ENCODE measurements at places on chromosomes 2 and 18. TPM values are rescaled to one million over a fixed set of nuclear protein-coding genes. Genes with fewer than 3 reads are reported as not detected.

The LRP1B gene
- total RNA-seq = not detected

The B3GNT2 gene
- 33.0 TPM for total RNA-seq

The CCDC74A gene
- total RNA-seq = 7.1 TPM

DNA sequence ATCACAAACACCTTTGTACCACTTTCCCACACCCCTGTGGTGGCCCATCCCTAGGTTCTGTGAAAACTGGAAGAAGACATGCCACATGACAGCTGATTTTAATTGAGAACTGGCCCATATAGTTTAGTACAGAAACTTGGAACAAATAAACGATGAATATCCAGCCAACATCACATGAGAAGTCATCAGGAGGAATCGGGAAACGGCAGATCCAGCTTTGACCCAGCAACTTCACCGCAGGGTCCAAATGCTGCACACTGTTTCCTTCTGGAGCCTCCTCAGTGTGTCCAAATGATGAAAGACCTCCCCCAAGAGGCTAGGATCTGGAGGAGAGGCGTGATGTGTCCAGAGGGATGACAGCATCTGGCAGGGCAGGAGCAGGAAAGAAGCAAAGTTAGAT, 75.5 kb downstream of the COPS8 start:
- peaks cover 14% of the 10 kb centered on the region for H3K4me1 ChIP-seq
- H3K36me3 ChIP-seq = no peaks in the 10 kb centered on the region
- no peak overlapping the region for H3K4me3 ChIP-seq
- H3K27ac ChIP-seq = no peak overlapping the region

GRCh38 chr18:3184275-3184963, 35.3 kb downstream of the MYOM1 start:
- H3K27ac ChIP-seq = no peak overlapping the region
- no peaks in the 10 kb centered on the region for H3K4me1 ChIP-seq
- H3K36me3 ChIP-seq = peaks cover 5% of the 10 kb centered on the region

DNA sequence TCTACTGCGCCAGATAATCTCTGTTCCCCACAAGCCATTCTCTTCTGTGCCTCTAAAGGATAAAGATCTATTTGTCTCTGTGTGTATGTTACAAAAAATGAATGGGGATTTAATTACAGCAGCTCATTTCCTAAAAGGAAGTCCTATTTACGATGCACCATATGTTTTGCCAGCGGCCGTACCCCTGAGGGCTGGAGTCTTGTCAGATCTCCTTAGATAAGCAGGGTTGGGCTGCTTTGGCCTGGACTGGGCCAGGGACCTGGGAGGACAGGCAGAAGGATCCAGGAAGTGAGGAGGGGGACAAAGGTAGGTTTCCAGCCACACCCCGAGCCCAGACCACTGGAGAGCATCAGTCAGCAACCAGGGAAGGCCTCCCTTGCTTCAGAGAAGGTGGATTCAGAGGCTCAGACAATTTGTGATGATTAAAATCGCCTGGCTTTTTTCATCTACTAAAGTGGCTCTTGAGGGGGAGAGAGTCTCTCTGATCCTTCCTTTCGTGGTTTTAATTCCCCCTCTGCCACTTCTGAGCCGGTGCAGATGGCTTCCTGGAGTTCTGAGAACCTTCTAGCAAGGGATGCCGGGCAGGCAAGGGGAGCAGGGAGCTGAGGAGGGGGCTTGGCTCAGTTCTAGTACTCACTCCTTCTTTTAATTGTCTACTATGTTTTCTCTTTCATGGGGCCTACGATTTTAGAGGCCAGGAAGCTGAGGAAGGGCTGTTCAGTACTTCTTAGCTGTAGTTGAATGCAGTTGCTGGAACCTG, 42.1 kb downstream of the MYCN start:
- no peak overlapping the region for H3K27ac ChIP-seq
- H3K4me1 ChIP-seq = peaks cover 10% of the 10 kb centered on the region
- DNase-seq = no peak

- no peaks in the 10 kb centered on the region for H3K36me3 ChIP-seq
- H3K27ac ChIP-seq = no peak overlapping the region
- peak; percentile 78 for DNase-seq
- H3K4me1 ChIP-seq = peaks cover 15% of the 10 kb centered on the region
- peaks cover 5% of the 10 kb centered on the region for H3K27me3 ChIP-seq
- H3K4me3 ChIP-seq = peak overlapping the region; percentile 22
Measured at GRCh38 chr2:197378494-197379307, 56.1 kb downstream of the SF3B1 start.

DNA sequence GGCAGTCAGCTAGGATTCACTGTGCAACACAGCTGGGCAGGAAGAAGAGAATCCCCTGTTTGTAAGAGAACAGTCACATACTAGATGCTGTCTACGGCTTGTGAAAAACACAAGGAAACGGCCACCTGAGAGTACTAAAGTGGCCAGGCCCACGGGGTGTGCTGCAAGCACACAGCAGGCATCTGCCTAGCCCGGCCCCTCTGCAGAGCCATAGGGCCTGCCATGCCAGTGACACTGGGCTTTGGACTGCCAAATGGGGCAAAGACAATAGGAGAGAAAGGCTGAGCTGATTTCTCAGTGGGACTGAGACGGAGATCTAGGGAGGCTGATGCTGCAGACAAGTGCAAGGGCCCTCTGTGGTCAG, 10.3 kb downstream of the TUBB6 start:
- H3K36me3 ChIP-seq = peaks cover 2% of the 10 kb centered on the region
- H3K4me1 ChIP-seq = no peaks in the 10 kb centered on the region
- no peak for DNase-seq
- no peak overlapping the region for H3K4me3 ChIP-seq
- H3K27me3 ChIP-seq = no peaks in the 10 kb centered on the region

GRCh38 chr2:174383796-174384195, 11.7 kb upstream of the SCRN3 start:
- H3K36me3 ChIP-seq = peaks cover 27% of the 10 kb centered on the region
- no peak for DNase-seq
- no peak overlapping the region for H3K4me3 ChIP-seq
- peaks cover 12% of the 10 kb centered on the region for H3K4me1 ChIP-seq
- no peak overlapping the region for H3K27ac ChIP-seq
- H3K27me3 ChIP-seq = no peaks in the 10 kb centered on the region

GRCh38 chr2:134900151-134900550, 18.5 kb upstream of the CCNT2 start:
- H3K4me3 ChIP-seq = no peak overlapping the region
- DNase-seq = no peak
- H3K27ac ChIP-seq = no peak overlapping the region
- H3K4me1 ChIP-seq = no peaks in the 10 kb centered on the region
- H3K36me3 ChIP-seq = no peaks in the 10 kb centered on the region
- no peaks in the 10 kb centered on the region for H3K27me3 ChIP-seq

DNA sequence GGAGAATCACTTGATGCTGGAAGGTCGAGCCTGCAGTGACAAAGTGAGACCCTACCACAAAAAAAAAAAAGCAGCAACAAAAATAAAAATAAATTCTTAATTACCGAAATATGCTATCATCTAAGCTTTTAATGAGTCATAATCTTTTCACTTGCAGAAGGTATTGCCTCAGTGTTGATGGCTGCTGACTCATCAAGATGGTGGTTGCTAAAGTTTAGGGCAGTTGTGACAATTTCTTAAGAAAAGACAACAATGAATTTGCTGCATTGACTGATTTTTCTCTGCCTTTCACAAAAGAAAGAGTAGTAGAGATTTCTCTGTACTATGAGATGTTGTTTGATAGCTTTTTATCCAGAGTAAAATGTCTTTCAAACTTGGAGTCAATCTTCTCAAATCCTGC, 1809.0 kb downstream of the SUCLG1 start:
- DNase-seq = no peak
- no peaks in the 10 kb centered on the region for H3K27me3 ChIP-seq
- peaks cover 1% of the 10 kb centered on the region for H3K36me3 ChIP-seq
- H3K27ac ChIP-seq = no peak overlapping the region
- no peaks in the 10 kb centered on the region for H3K4me1 ChIP-seq

GRCh38 chr2:46544581-46544980, 65.2 kb downstream of the TMEM247 start:
- peaks cover 1% of the 10 kb centered on the region for H3K36me3 ChIP-seq
- no peak for DNase-seq
- H3K27me3 ChIP-seq = no peaks in the 10 kb centered on the region
- H3K4me1 ChIP-seq = peaks cover 61% of the 10 kb centered on the region

DNA sequence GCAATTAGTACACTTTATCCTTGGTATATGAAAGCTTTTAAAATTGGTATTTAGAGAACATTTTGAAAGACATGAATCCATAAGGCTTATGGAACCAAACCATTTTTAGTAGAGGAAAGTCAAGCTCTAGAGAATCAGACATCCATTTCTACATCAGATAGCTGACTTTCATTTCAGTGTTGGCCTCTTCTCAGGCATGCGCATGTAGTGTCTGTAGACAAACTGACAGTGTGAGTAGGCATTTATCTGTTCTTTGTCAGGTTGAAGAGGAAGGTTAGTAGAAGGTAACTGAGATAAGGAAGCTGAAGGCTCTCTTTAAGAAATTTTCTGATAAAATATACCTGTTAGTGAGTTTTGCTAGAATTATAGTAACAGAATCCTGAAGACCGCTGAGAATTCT, 221.9 kb upstream of the SIX3 start:
- no peaks in the 10 kb centered on the region for H3K27me3 ChIP-seq
- H3K36me3 ChIP-seq = no peaks in the 10 kb centered on the region
- H3K4me3 ChIP-seq = no peak overlapping the region
- no peaks in the 10 kb centered on the region for H3K4me1 ChIP-seq

Measured in activated naive CD4-positive, alpha-beta T cell treated with anti-CD3 and anti-CD28 coated beads for 36 hours (primary cell).